Thymus (tissue), 14 donors: ENCODE measurements at places on chromosomes 4 and X.
A peak's percentile ranks its signal among the peaks of the same experiment; 100 is the strongest.

GRCh38 chrX:22081475-22082092, 49.5 kb downstream of the PHEX start:
- peak; percentile 58 for DNase-seq
- H3K27me3 ChIP-seq, result no peaks in the 10 kb centered on the region
- no peak overlapping the region for H3K27ac ChIP-seq
- no peaks in the 10 kb centered on the region for H3K36me3 ChIP-seq
- H3K4me3 ChIP-seq, result no peak overlapping the region
- no peaks in the 10 kb centered on the region for H3K4me1 ChIP-seq

GRCh38 chr4:42747971-42748370, 91.1 kb upstream of the ATP8A1 start:
- H3K4me3 ChIP-seq, result no peak overlapping the region
- DNase-seq, result no peak
- H3K27me3 ChIP-seq, result no peaks in the 10 kb centered on the region
- H3K4me1 ChIP-seq, result no peaks in the 10 kb centered on the region
- no peak overlapping the region for H3K27ac ChIP-seq

DNA sequence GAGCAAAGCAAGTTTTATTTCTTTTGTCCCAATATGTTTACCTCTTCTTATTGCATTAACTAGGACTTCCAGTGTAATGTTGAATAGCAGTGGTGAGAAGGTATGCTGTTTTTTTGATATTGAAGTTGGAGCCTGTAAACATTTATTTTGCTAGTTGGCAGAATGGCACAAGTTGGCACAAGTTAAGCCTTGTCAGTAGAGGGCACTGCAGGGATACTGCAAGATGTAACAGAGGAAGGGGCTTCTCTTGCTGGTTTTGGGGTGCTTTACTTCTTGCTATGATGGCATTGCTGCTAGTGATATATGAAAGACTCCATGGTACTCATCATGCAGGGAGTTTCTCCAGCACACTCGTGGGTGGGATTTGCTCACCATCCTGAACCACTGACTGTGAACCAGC, 327.3 kb upstream of the ARX start:
- no peaks in the 10 kb centered on the region for H3K4me1 ChIP-seq
- H3K27ac ChIP-seq, result no peak overlapping the region
- H3K27me3 ChIP-seq, result no peaks in the 10 kb centered on the region
- H3K36me3 ChIP-seq, result no peaks in the 10 kb centered on the region
- no peak for DNase-seq
- H3K4me3 ChIP-seq, result no peak overlapping the region

- no peaks in the 10 kb centered on the region for H3K27me3 ChIP-seq
- no peak overlapping the region for H3K4me3 ChIP-seq
- no peaks in the 10 kb centered on the region for H3K36me3 ChIP-seq
- no peak for DNase-seq
- H3K4me1 ChIP-seq, result no peaks in the 10 kb centered on the region
- no peak overlapping the region for H3K27ac ChIP-seq
Observed at GRCh38 chrX:134632355-134632754, 25.9 kb downstream of the PLAC1 start.

DNA sequence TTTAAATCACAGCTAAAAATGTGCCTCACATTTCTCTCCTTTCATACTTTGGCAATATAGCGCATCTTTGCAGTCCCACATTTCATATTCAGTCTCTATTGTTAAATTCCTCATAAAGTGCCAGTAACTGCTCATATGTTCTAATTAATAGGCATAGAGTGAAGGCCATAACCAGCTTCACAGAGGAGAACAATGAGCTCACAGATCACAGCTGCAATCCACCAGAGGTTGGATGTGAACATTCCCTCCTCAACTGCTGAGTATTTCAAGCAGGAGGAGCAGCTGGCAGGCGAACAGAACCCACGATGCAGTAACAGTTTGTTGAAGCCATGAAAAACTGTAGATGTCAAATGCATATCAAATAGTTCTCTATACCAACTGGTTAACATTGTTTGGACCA, 2088.7 kb upstream of the AGA start:
- H3K4me1 ChIP-seq, result no peaks in the 10 kb centered on the region
- no peaks in the 10 kb centered on the region for H3K27me3 ChIP-seq
- no peak for DNase-seq
- no peak overlapping the region for H3K4me3 ChIP-seq
- no peak overlapping the region for H3K27ac ChIP-seq

DNA sequence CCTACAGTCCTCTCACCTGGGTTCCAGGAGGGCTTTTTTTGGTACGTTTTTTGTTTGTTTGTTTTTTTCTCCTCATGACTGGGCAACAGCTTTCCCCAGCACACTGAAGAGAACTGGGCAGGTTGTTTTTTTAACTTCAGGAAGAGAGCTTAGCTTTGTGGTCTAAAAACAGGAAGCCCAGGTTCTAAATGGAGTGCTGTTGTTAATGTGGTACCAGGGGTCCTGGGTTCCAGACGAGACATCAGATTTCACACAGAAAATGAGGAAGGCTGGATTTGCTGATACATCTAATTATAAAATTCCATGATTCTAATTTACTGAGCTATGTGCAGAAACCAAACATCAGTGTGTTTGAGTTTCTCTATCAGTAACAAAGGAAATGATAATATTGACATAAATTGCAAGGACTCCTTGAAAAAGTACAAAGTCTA, 4.2 kb downstream of the MYOZ2 start:
- no peak for DNase-seq
- H3K27me3 ChIP-seq, result no peaks in the 10 kb centered on the region
- no peaks in the 10 kb centered on the region for H3K36me3 ChIP-seq
- peaks cover 3% of the 10 kb centered on the region for H3K4me1 ChIP-seq
- H3K4me3 ChIP-seq, result no peak overlapping the region
- no peak overlapping the region for H3K27ac ChIP-seq
